ENCODE measurements at places on chromosomes 3 and 15.

DNA sequence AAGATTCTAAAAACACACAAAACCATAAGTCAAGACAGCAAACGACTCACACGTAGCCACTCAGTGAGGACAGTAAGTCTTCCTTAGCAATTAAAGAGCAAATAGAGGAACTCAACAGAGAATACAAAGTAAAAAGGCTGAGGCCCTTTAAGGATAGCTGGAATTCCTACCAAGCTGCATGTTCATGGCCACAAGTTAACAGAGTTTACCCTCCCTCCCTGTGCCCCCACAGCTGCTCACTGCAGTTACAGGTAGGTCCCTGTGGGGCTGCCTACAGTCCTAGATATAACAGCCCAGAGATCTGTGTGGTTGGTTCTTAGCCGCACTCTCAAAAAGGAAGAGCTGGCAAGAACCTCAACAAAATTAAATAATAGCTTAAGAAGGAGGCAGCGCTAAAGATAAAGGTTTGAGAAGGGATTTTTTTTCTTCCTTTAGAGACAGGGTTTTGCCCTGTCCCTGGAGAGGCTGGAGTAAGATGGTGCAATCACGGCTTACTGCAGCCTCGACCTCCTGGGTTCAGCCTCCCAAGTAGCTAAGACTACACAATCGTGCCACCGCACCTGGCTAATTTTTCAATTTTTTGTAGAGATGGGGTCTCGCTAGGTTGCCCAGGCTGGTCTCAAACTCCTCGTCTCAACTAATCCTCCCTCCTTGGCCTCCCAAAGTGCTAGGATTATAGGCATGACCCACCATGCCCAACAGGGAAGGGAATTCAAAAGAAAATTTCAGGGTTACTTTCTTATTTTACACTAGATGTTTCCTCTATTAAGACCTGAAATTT, 19.3 kb downstream of the SFMBT1 start:
- no peak for ATAC-seq

- ATAC-seq = no peak
Measured at GRCh38 chr3:52132041-52132440, 22.2 kb downstream of the POC1A start.

- ATAC-seq = no peak
Measured at GRCh38 chr3:8736436-8736835, 2.8 kb downstream of the CAV3 start.

- ATAC-seq = no peak
Measured at GRCh38 chr15:81117136-81117535, 16.9 kb upstream of the CFAP161 start.

All from activated CD4-positive, CD25-positive, alpha-beta regulatory T cell treated with anti-CD3 and anti-CD28 coated beads, Interleukin-2, amount 50 U/mL, for 24 hours (primary cell).